ENCODE measurements at places on chromosomes 11 and 22. TPM values are rescaled to one million over a fixed set of nuclear protein-coding genes. Genes with fewer than 3 reads are reported as not detected.

Gene RIMBP3C
- total RNA-seq = 1.1 TPM

DNA sequence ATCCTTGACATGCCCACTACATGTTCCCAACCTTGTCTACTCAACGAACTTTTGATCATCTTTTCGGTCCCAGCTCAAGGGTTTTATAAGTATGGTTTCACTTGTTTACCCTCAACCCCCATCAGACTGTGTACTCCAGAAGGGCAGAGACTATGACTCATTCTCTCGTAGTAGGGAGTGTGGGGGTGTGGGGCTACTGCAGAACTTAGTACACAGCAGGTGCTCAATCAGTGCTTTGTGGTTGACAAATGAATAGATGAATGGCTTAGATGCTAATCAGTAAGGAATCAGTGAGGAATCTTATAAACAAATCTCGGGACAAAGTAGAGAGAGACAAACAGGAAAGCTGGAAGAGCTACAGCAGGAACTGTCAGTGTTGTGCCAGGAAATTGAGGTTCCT lies 151.7 kb upstream of the PLET1 start:
- no peak for DNase-seq

DNA sequence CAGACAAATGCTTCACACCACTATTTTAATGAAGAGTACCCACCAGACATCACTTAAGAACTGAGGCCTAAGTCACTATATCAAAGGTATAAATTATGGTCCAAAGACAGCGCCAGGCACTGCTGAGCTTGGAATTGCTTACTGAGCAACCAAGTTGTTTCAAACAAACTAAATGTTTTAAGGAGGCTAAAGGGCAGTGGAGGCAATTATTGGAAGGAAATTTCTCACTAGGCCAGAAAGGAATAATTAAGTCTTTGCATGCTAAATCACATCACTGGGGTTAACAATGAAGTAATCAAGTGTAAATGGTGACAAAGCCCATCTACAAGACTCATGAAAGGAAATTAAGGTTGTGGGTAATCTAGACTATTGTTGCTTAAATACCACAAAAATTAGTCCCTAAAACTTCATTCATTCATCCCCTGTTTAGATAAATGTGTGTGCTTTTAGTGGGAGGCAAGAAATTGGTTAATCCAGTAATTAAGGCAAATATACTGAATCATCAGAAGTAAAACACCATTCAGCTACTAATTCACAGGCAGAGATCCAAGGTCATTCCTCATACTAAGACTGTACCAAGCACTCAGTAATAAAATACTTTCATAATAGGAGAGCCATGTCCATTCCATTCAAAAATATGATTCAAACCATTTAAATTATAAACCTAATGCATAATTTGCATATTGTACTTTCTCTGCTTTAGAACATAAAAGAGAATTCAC lies 21.2 kb downstream of the LGR4 start:
- DNase-seq = no peak

DNA sequence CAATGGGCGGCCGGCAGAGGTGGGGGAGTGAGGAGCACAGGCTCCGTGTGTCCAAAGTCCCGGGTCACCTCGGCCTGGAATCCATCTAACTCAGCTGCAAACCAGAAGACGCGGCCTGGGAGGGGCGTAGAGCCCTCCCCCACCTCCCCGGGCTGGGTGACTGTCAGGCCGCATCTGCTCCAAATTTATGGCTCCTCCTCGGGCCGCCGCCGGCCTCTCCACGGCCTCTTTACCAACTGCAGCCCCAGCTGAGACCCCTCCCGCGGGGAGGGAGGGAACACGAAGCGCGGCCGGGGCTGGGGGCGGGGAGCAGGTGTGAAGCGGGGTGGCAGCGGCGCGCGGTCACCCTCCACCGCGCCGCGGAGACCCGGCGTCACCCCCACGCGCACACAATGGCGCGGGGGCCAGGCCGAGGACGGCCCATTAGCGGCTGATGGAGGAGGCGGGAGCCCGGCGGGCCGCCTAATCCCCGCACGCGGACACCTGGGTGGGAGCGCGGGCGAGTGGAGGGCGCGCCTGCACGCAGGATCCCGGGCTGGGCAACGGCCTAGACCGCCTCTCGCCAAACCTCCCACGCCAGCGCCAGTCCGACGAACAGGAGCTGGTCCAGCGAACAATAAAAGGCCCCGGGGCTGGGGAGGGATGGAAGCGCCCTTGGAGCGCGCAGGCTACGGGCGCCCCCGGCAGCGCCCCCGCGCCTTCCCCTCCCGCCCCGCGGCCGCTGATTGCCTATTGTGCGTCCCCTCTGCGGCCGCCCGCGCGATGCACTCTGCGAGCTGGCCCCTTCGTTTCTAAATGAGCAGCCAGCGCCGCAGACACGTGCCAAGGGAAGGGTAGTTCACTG lies 25.9 kb upstream of the ROBO3 start:
- DNase-seq = no peak

DNA sequence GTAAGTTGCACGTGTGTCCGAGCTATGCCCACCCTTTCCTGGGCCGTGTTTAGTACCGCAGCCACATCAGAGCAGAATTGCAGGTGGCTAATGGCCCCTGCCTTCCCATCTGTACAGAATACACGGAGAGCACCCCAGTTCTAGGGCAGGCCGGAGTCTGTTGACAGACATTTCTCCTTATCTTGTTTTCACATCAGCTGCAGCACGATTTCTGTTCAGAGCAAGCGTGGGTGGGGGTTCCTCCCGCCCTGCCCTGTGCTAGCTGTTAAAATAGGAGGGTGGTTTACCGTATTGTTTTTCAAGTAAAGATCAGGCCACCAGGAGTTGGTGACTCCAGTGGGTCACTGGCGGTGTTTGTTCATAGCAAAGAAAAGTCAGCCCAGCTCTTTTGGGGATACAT lies 41.1 kb downstream of the UBASH3B start:
- DNase-seq = peak; percentile 96

DNA sequence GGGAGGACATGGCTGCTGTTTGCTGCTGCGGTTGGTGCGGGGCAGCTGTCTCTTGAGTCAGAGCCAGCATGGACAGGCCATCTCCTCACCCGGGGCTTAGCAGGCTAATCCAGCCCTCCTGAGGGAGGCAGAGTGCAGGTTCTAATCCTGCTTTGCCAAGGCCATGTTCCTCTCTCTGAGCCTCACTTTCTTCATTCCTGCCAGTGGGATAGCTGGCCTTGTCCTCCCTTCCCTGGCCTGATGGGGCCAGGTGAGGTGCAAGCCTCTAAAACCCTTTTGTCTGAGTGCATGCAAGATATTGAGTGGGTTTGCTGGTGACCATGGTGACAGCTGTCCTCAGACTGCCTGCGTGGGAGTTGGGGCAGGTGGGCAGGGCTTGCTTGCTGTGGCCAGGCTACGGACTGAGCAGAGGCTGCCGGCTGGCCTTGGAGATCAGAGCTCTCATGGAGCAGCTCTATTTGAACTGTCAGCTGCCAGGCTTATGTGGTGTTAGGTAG lies 3.6 kb downstream of the USP35 start:
- DNase-seq = no peak

- DNase-seq = no peak
These were observed 157.3 kb downstream of the AASDHPPT start for GRCh38 chr11:106234794-106235193.

DNA sequence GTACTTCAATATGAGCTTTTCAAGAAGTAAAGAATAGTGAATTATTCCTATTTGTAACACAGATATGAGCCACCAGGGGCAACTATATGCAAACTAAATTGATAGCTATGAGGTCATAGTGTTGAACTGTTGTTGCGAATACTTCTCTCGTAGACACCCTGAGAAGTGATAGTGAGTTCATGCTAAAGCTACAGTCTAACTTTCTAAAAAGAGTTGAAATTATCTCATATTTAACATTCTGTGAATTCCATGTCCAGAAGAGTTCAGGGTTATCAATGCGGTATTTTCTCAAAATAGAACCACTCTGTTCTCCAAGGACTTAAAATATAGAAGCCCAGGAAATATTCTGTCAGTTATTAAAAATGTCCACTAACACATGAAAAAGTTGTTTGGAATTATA lies 185.4 kb downstream of the AASDHPPT start:
- no peak for DNase-seq

- no peak for DNase-seq
These were observed 78.7 kb downstream of the PHF21B start for GRCh38 chr22:44931077-44931540.

DNA sequence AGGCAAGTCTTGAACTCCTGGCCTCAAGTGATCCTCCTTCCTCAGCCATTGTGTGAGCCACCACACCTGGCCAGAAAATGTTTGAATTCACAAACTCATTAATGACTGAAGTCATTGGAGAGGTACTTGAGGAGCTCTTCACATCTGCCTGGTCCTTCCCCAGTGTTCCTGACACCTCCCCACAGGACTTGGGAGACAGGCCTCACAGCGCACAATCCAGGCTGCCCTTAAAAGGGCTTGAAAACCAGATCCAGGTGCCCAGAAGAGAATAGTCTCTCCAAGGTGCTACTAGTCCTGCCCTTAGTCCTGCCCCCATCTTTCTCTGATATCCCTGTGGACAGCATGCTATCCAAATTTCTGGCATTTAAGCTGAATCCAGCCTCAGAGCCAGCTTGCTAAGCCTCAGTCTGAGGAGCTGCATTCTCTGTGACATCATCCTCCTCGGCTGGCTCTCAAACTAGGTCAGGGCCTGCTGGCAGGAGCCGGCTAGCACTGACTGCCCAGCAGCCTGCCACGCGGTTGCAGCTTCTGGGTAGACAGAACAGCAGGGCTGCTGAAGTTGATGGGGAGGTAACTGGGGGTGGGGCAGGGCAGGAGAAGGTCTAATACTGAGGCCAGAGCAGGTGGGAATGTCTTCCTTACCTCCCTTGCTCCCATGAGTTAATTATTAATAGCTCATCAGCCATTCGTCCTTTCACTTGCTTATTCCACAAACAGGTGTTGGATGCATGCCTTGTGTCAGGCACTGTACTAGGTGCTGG lies 35.3 kb upstream of the NECTIN1 start:
- no peak for DNase-seq
